ENCODE measurements at places on chromosomes 12 and 14.

DNA sequence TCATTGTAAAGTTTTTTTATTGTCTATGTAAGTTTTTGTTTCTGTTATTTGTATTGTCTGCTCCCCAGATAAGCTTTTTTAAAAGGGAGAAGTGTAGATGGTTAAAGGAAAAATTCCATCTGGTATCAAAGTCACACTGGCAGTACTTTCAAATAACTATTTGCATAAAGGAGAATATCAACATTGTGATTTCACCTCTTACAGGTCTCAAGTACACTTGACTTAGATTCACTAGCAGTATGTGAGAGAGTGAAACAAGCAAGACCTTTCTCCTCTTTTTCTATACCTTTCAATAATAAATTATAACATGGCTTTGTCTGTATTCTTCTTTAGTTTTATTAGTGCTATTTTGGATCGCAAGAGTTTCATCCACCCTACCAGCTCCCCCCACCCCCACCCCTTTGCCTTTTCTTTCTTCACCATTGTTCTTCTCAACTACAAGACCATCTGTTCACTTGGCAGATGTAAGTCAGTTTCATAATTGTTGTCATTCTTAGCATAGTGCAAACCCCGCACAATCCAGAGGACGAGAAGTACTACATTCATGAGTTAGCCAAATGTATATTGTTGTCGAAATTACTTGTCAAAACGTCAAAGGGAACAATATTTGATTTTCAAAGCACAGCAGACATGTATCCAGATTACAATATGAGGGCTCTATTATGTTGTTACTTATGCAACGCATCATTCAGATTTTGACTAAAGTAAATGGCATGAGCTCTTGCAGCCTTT, 602.7 kb upstream of the FLRT2 start:
- DNase-seq = no peak

GRCh38 chr14:24298892-24299254, 707 bp downstream of the DHRS1 start:
- DNase-seq = no peak

- DNase-seq = no peak
Observed at GRCh38 chr12:843609-844008, 91.2 kb downstream of the WNK1 start.

GRCh38 chr14:103198131-103199105, 75.2 kb downstream of the TNFAIP2 start:
- DNase-seq = no peak

- DNase-seq = no peak
Observed at GRCh38 chr12:13981990-13982389, 588 bp upstream of the GRIN2B start.

DNA sequence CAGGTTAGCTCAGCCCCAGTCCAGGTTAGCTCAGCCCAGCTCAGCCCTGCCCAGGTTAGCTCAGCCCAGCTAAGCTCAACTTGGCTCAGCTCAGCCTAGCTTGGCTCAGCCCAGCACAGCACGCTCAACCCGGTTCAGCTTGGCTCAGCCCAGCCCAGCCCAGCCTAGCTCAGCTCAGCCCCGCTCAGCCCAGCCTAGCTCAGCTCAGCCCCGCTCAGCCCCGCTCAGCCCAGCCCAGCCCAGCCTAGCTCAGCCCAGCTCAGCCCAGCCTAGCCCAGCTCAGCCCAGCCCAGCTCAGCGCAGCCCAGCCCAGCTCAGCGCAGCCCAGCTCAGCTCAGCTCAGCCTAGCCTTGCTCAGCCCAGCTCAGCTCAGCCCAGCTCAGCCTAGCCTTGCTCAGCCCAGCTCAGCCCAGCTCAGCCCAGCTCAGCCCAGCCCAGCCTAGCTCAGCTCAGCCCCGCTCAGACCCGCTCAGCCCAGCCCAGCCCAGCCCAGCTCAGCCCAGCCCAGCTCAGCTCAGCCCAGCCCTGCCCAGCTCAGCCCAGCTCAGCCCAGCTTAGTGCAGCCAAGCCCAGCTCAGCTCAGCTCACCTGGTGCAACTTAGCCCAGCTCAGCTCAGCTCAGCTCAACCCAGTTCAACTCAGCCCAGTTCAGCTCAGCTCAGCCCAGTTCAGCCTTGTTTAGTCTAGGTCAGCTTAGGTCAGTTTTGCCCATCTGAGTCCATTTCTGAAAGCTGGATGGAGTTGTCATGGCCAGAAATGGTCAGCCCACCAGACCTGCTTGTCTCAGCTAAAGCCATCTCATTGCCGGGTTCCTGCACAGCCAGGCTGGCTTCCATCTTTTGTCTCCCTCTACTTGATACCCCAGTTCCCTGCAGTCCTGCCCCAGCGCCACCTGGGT, 333.6 kb downstream of the TMEM121 start:
- DNase-seq = no peak

DNA sequence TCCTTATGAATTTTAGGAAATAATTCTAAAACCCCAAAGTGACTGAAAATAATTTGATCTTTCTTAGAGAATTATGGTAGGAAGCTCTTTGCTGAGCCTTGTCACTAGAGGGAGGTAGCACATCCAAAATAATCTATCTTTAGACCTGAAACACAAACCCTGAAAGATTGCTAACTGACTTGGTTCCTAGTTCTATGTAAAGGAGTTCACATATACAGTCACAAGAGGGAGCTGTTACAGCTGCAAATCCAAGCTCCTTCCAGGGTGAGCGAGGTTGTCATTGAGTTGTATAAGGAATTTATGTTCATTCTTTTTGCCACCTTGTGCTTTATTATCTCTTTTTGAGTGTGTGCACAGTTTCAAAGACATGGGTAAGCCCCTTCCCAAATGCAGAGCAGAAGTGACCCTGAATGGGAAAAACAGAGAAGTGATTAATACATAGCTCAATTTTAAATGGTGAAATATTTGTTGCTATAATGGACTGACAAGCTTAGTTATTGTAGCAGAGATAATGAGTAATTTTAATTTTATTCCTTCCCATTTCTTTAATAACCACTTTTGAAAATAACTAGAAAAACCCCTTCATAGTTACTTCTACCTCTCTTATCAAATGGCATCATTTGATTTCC, 387.9 kb downstream of the DAD1 start:
- DNase-seq = no peak

- DNase-seq = no peak
Observed at GRCh38 chr12:87793131-87793530, 236.1 kb downstream of the C12orf50 start.

GRCh38 chr12:130434560-130434959, 96.9 kb downstream of the PIWIL1 start:
- no peak for DNase-seq

- DNase-seq = no peak
Observed at GRCh38 chr12:80818878-80819277, 102.2 kb downstream of the MYF5 start.

GRCh38 chr12:110090266-110091135, 33.7 kb upstream of the IFT81 start:
- no peak for DNase-seq

DNA sequence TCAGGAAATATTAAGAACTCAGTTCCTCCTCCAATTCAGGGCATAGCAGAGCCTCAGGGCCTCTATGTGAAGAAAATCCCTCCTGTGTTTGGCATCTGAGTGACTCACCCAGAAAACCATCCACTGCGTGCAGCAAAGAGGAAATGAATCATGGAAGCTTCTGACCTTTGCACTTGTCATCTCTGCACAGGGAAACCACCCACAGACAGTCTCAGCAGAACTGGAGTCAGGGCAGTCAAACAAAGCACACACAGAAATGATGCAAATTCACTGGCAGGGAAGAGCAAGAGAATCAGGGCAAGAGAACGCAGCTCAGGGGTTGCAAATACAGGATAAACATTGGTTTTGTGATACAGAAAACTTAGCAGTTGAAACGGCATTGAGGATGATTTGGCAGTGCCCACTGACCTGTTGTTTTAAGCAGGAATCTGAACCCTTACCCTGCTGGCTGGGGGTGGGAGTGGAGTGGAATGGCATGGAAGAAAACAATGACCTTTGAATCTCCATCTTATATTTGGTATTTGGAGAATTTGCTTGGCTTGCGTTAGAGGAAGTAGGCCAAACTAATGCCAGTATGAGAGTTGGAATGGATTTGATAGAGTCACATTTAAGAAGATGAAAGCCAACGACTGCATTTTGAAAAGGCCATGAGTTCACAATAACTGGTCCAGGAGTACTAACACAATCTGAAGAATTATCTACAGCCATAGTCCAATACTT, 53.5 kb downstream of the PHLDA1 start:
- peak; percentile 76 for DNase-seq

DNA sequence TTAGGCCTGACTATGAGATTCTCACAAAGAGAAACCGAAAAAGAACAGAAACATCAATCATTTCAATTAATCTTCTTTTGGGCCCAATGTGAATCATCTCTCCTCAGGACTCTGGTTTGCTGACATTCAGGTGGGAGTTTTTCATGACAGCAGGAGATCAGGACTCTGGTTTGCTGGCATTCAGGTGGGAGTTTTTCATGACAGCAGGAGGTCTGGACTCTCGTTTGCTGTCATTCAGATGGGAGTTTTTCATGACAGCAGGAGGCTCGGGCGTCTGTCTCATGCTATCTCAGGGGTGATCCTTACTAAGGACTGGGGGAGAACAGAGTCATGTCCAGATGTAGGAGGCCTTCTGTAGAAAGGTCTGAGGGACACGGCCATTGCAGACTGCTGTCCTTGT, 40.1 kb upstream of the PARP11 start:
- DNase-seq = no peak

- DNase-seq = no peak
Observed at GRCh38 chr12:65658360-65658759, 165.9 kb upstream of the HMGA2 start.

- DNase-seq = no peak
Observed at GRCh38 chr14:30223385-30223785, 295.7 kb upstream of the PRKD1 start.

GRCh38 chr12:62361048-62361447, 100.8 kb downstream of the USP15 start:
- DNase-seq = no peak

DNA sequence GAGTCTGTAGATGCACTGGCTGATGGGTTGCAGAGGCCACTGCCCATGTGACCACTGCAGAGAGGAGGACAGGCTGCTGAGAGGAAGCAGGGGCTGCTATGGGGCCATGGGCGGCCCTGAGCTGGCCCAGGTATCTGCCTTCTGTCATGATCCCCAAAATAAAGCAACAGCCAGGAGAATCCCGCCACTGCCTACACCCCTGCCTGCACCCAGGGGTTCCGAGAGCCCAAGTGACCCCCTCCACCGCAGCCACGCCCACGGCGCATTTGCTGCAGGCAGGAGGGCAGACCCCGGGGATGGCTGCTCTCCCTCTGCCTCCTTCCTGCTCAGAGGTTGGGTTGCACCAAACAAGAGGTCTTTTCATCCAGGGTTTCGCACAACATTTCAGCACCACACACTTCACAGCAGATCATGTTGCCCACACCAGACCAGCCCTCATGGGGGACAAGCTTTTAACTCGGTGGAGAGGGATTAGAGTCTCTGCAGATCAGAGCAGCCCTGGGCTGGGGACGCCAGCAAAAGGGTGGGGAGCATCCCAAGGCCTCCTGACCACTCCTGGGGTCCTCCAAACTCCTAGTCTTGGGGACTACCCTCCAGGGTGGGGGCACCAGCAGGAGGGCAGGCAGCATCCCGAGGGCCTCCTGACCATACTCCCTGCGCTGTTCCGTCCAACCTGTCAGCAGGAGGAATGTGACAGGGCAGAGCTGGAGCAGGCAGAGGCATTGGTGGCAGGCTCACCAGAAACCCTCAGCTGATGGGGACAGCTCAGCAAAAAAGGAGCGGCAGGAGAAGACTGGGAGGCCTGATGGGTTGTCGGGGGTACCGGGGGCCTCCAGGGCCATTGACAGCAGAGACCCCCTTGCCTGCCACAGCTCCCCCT, 14.1 kb downstream of the CCDC85C start:
- no peak for DNase-seq

Measured in activated T-cell treated with anti-CD3 and anti-CD28 coated beads for 24 hours (primary cell).